Kidney epithelial cell (primary cell): ENCODE measurements at places on chromosomes 13 and 19.

DNA sequence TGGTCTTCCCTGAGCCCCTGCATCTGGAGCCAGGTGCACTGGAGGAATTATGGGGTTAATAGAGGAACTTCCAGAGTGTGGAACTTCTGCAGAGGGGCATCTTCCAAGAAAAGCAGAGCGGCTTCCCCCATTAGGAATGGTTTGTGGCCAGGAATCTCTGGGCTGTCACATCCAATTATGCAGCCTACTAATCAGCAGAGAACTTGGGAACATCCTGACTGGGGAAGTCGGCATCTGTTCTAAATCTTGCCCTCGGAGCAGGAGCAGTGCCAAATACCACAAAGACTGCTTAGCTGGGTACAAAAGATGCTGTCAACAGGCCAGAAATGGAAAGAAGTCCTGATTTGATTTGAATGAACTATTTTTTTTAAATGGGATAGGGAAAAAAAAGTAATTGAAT is 435.1 kb downstream of the ZNF536 start:
- no peak for DNase-seq

DNA sequence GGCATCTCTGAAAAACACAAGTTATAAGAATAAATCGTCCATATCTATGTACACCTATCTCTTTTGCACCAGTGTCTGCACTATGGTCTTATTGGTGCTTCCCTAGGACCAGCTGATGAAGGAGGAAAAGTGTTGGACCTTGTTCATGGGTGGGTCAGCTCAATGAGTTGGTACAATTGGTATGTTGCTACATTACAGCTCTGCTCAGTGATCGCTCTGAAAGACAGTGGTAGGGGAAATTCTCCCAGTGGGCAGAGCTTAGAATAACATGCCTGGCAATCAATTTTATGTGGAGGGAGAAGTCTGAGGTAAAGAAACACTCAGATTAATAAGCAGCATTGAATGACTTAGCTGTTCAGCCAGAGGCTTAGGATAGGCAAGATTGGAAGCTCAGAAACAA is 138.7 kb upstream of the KL start:
- no peak for DNase-seq

GRCh38 chr19:18697680-18698079 is 14.2 kb downstream of the CRTC1 start:
- no peak for DNase-seq

- no peak for DNase-seq
Measured at GRCh38 chr13:109241160-109241559, 545.2 kb downstream of the IRS2 start.

DNA sequence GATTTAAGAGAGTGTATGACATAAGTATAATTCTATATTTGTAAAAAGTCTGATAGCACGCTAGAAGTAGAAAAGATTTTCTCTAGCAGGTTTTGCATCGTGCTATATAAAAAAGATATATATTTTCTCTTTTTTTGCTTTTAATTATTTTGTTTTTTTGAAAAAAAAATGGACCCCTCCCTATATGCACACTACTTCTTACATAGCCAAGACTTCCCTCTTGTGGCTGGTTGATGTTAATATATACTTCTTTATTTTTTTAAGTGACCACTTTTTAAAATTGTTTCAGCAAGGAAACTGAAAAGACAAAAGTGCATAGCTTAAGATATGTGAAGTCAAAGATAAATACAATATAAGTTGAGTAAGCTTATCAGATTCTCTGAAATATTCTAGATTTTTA is 1202.8 kb downstream of the DIAPH3 start:
- no peak for DNase-seq

DNA sequence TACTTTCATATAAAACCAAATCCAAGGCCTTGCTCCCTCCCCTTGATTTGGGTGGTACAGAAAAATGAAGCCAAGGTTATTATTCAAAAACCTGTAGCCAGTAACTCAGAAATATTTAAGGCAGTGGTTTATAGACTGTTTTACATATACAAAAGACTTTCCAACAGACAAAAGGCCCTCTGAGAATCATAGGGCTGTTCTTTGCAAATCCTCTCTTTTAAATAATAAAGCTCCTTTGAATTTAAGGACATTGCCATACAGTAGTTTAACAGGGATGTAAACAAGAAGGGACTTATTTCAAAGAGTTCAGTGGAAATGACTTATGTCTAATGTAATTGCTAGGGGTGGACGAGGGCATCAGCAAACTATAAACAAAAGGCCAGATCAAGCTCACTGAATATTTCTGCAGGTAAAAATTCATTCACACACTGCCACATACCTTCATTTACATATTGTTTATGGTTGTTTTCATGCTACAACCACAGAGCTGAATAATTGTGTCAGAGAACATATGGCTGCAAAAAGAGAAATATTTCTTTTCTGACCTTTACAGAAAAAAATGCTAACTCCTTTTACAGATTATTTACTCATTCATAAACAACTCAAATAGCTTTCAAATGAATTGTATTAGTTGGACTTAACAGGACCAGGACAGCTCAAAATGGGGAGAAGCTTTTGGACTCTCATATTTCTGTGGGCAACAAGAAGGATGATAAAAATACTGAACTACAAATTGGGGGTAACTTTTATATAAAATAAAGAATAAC is 665.6 kb downstream of the SLITRK1 start:
- no peak for DNase-seq

GRCh38 chr13:74641586-74641985 is 507.4 kb upstream of the KLF12 start:
- no peak for DNase-seq

GRCh38 chr19:31152906-31153305 is 196.3 kb downstream of the TSHZ3 start:
- DNase-seq, result no peak

GRCh38 chr13:25391932-25392331 is 20.2 kb downstream of the ATP8A2 start:
- no peak for DNase-seq
